NCI-H69 (cell line): ENCODE measurements at places on chromosomes 4 and X.

- no peak for DNase-seq
Measured at GRCh38 chrX:94744786-94745185, 1070.8 kb downstream of the FAM133A start.

DNA sequence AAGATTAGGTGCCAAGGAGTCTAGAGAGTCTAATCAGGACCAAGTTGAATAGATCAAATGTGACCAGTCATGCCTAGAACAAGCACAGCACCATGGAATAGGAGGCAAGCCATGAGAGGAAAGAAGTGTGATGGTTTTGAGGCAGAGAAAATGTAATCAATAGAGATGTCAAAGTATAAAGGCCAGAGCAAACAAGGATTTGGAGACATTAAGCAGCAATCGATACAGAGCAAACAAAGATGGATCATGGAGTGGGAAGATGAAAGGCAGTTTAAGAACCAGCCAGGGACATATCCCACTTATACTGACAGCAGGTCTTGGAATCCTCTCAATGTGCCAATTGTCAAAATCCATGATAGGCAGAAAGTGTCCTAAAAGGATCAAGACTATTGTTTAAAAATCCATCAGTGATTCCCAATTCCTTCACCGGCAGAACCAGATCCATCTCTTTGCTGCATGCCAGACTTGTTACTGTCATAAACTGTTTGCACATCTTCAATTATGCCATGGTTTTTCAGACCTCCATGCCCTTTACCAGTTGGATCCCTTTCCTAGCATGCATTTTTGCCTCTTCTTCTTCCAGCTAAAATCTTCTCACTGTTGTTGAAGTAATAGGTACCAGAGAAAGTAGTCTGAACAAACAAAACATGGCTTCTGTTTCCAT, 520.7 kb upstream of the ARX start:
- DNase-seq = no peak

DNA sequence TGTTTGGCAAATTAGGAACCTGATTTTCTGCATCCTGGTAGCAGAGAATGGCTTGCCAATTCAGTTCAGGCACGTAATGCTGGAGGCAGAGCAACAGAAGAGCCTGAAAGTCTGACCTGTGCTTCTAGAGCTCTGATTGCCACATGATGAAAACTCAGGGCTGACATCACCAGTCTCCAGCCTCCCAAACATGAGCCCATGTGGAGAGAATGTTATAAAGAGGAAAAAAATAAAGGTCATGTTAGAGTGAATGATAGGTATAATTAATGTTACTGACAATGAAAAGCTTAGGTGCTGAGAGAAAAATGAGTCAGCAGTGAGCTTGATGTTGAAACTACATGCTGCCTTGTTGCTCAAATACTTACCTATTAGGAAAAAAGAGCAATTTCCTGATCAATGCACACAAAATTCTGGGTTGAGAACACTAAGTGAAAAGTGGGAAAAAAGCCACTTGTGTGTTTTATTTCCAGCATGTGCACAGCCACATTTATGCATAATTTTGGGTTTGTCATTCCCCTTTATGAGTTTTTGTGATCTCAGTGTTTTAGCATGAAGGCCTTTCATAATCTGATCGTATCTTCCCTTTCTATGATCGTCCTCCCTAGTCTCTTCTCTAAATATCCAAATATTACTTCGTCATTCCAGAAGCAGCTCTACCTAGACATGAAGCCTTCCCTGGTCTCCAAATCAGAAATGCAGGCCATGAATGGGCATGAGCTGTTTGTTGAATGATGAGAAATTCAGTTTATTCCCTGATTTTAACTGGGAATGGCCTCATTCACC, 113.3 kb upstream of the CPEB2 start:
- DNase-seq = peak; percentile 60

DNA sequence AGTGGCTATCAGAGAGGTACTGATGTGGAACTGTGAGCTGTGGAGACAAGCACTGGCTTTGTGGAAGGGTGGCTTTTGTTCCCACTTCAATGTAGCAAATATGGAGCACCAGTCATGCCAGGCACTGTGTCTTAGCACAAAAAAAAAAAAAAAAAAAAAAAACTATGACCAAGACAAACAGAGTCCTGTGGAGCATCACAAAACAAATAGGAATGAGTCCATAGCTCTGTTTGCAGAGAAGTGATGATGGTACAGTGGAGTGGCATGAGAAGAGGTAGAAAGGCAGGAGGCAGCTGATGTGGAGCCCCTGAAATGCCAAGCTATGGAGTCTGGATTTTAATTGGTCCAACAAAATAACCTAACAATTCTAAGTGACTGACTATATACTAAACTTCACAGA, 116.9 kb downstream of the RAB28 start:
- peak; percentile 67 for DNase-seq

GRCh38 chrX:34629572-34629971, 27.5 kb downstream of the TMEM47 start:
- DNase-seq = no peak

GRCh38 chrX:78653118-78653822, 5.9 kb downstream of the RTL3 start:
- DNase-seq = no peak

GRCh38 chr4:165096776-165097175, 15.9 kb downstream of the TMEM192 start:
- DNase-seq = peak; percentile 7

GRCh38 chrX:67555578-67556203, 11.9 kb downstream of the AR start:
- DNase-seq = peak; percentile 6

- DNase-seq = no peak
Measured at GRCh38 chrX:3451571-3451970, 105.1 kb upstream of the MXRA5 start.

DNA sequence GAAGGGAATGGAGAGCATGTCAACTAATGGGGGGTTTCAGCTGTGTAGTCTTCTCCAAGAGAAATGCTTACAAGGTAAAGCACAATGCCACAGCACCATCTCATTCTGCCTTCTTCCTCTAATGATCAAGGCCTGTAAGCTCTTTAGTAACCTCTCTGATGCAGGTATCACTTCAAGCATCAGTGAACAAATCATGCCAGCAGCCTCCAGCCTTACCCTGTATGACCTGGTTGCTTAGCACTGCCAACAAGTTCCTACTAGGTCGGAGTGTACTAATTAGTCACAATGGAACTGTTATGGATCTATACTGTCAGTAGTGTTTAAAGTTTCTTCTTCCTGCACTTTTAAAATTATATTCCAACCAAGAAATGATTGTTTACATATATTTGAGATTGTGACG, 197.7 kb downstream of the GRID2 start:
- peak; percentile 85 for DNase-seq

GRCh38 chr4:185811509-185812364, at the start of gene SORBS2:
Gene SORBS2 (minus strand): TSS chr4:185812194. CDS start chr4:185690571, 121,623 bp downstream.
- DNase-seq = peak; percentile 49

- DNase-seq = no peak
Measured at GRCh38 chr4:37595875-37596680, 90.1 kb downstream of the RELL1 start.

- DNase-seq = peak; percentile 71
Measured at GRCh38 chr4:82430964-82431745, 765 bp downstream of the ENOPH1 start.

GRCh38 chr4:184434501-184435066, 39.8 kb downstream of the IRF2 start:
- no peak for DNase-seq

- no peak for DNase-seq
Measured at GRCh38 chr4:61320154-61320553, 120.0 kb downstream of the ADGRL3 start.

DNA sequence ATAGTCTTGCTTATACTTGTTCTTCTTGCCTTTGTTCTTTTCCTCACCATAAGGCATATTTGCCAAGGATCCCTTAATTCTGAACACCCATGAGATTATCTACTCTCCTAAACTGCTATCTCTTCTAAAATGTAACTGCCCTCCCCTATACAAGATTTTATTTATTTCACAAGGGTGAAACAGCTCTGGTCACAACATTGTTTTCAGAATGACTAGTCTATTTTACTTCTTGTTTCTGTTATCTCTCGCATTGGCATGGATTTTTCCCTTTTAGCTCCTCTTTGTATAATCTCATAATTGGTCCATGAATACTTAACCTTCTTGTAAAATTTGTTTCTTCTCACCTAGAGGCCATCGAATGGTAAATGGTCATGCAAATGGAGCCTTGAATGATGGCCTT, 17.2 kb upstream of the COL25A1 start:
- DNase-seq = no peak

DNA sequence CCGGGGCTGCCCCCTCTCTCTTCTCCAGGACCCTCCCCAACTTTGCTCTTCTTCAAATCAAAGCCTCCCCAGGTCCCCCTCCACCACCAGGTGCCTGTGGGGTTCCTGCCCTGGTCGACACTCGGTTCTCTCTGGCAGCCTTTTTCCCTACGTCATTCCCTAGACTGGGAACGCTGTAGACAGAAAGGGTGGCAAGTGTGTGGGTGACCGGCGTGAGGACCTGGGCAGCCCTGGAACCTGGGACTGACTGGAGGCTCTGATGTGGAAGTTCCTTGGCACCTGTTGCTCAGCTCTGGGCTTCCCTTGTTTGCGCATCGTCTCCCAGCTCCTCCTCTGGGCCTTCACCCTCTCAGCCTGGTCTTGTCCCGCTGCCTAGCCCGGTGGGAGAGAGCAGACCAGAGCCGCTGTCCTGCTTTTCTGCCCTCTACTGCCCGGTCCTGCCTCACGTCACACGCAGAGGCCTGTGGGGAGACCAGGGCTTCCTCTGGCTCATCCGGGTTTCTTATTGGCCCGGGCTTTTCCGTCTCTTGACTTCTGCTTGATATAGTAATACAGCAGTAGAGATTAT, 1.3 kb downstream of the TACC3 start:
- DNase-seq = no peak

DNA sequence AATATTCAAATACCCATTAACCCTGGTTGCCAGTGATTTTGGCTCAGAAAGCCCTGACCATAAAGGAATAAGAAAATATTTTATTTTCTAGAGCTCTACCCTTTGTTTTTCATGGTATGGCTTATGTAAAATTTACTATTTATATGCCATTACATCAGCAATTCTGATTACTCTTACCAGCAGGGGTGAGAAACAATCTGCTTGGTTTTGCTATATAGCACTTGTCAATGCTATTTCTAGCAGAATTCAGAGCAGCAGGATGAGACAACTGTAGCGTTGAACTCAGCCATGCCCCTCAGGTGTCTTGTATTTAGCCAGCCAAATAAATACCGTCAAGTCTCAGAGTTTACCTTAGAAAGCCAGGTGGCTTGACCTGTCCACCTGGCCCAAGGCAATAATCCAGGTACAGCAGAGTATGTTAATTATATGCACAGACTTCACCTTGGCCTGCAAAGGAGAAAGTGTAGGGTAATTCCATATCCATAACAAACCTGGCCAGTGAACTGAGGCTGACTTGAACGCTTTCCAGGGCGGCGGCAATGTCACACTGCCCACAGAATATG, 1303.5 kb downstream of the RAPGEF2 start:
- DNase-seq = peak; percentile 25

GRCh38 chr4:183249854-183250253, 70.2 kb downstream of the CLDN22 start:
- peak; percentile 64 for DNase-seq

- no peak for DNase-seq
Measured at GRCh38 chrX:134679644-134680043, 21.4 kb upstream of the PLAC1 start.
